Keratinocyte (primary cell): ENCODE measurements at places on chromosomes 13 and 19. TPM values are rescaled to one million over a fixed set of nuclear protein-coding genes. Genes with fewer than 3 reads are reported as not detected.

DNA sequence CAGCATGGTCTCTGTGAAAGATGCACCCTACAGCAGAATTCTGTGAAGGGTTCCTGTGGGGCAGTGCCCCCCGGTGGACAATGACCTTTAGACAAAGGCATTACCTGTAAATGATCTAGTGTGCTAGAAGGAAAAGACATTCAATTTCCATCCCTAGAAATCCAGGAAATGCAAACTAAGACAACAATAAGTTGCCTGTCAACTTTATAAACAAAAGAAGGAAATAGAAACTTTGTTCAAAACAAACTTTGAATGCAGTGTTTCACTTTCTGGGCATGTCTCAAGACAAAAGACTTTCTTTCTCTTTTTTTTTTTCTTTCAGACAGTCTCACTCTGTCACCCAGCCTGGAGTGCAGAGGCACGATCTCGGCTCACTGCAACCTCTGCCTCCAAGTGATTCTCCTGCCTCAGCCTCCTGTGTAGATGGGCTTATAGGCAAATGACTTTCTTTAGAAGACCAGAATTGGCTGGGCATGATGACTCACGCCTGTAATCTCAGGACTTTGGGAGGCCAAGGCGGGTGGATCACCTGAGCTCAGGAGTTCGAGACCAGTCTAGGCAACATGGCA is 15.5 kb downstream of the TEX101 start:
- no peaks in the 10 kb centered on the region for H3K36me3 ChIP-seq
- no peaks in the 10 kb centered on the region for H3K27me3 ChIP-seq
- no peak overlapping the region for H3K4me3 ChIP-seq
- DNase-seq = no peak
- H3K4me1 ChIP-seq = peaks cover 2% of the 10 kb centered on the region
- H3K27ac ChIP-seq = peak overlapping the region; percentile 59

DNA sequence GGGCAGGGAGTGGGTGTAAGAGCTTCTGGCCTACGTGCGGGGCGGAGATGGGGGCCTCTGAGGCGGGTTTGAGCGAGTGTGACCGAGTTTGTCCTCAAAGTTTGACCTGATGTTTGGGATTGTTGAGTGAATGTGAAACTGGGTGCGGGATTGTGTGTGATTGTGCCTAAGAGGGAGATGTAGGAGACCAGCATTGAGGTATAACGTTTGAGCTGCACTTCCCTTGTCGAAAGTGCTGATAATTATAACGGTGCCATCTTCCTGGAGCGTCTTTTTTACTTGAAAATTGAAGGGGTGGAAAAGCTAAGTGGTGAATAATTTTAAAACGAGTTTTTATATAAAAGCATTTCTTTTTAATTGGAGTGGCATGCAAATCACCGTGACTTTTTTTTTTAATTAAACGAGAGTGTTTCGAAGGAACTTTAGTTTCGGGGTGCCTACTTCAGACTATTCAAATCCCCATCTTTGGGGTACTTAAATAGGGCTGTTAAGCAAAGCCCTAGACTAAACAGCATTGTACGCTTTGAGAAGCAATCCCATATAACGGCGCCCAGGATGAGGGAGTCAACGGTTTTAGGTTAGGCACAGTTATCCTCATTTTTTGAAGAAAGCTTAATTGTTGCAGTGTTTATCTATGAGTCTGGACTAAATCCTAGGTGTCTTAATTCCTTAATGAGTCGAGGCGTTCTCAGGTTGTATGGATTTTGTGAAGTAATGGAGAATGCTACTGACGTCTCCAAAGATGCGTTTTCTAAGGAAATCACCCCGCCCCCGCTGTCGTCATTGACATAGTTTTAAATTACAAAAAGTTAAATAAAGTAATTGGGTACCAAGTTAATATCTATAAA is 594 bp downstream of the ZNF146 start:
- peaks cover 12% of the 10 kb centered on the region for H3K4me1 ChIP-seq
- peaks cover 2% of the 10 kb centered on the region for H3K36me3 ChIP-seq
- no peak for DNase-seq
- no peaks in the 10 kb centered on the region for H3K27me3 ChIP-seq

DNA sequence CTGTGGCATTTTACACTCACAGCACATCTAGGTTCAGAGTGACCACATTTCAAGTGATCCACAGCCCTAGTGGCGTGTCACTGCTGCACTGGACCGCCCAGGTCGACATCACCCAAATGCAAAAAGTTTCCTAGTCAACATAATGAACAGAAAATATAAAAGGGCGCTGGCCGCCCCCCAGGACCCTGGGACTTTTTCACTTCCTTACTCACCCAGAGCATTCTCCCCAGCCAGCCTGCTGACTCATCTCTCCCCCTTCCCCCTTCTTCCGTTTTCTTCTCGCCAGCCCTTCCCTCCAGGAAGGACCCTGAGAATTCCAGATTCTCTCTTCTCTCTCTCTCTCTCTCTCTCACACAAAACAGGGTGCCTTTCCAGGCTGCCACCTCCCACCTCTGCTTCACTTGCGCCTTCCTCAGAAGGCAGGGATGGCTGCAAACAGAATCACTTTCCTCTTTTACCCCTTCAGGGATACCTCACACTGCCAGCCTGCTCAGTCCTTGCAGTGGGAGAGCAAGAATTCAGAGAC is 21.0 kb upstream of the GRWD1 start:
- H3K27me3 ChIP-seq = no peaks in the 10 kb centered on the region
- H3K36me3 ChIP-seq = no peaks in the 10 kb centered on the region
- DNase-seq = no peak
- H3K27ac ChIP-seq = no peak overlapping the region
- H3K4me3 ChIP-seq = no peak overlapping the region

DNA sequence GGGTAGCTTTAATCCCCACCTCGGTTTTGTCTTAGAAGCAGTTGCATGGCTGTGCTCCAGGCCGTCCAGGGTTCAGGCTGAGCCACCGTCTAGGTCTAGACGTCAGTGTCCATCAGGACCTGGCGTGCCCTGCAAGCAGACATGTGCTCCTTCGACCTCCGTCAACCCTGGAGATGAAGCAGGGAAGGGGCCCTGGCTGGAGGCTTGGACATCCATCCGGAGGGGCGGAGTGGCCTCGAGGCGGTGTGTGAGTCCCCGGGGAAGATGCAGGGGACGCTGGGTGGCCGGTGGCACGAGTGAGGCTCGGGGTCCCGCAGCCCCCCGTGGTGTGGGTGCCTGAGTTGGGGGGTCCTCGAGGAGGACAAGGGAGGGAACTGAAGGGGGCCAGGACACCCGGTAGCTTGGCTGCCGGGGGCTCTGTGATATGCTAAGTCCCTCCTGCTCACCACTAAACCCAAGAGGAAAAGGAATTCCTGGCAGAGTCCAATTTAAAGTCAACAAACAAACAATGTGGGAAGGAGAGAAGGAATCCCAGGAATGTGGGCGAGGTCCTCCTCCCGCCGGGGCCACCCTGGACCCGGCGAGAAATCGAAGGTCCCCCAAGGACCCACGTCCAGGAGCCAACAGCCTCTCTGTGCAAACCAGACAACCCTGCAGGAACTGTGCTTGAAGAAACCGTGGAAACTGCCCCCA is 14.9 kb upstream of the PTBP1 start:
- no peaks in the 10 kb centered on the region for H3K27me3 ChIP-seq
- H3K36me3 ChIP-seq = no peaks in the 10 kb centered on the region
- H3K4me1 ChIP-seq = peaks cover 22% of the 10 kb centered on the region
- DNase-seq = no peak
- peak overlapping the region; percentile 66 for H3K27ac ChIP-seq

GRCh38 chr19:19500975-19501644 is 14.2 kb downstream of the TSSK6 start:
- no peak overlapping the region for H3K27ac ChIP-seq
- no peaks in the 10 kb centered on the region for H3K27me3 ChIP-seq
- no peak for DNase-seq
- no peaks in the 10 kb centered on the region for H3K4me1 ChIP-seq
- no peak overlapping the region for H3K4me3 ChIP-seq
- H3K36me3 ChIP-seq = peaks cover 41% of the 10 kb centered on the region

DNA sequence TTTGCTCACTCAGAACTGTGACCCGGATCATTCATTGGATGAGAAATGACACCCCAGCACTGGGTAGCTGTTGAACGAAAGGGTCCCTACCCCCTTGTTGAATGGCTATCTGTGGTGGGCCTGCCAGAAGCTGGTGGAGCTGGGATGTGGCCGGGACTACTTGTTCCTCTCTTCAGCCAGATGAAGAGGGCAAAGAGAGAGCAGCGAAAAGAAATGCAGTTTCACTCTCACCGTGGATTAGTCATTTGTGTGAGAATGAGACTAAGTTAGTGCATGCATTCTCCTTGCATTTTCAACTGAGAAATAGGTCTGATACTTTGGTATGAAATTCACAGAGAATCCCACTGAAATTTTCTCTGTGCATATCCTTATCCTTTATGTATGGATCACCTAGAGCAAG is 553.1 kb downstream of the IRS2 start:
- H3K4me1 ChIP-seq = peaks cover 16% of the 10 kb centered on the region
- H3K4me3 ChIP-seq = no peak overlapping the region
- DNase-seq = no peak

- no peaks in the 10 kb centered on the region for H3K36me3 ChIP-seq
- DNase-seq = no peak
- H3K4me3 ChIP-seq = no peak overlapping the region
- H3K27me3 ChIP-seq = peaks cover 2% of the 10 kb centered on the region
- no peak overlapping the region for H3K27ac ChIP-seq
- peaks cover 7% of the 10 kb centered on the region for H3K4me1 ChIP-seq
Observed at GRCh38 chr13:97878431-97879375, 74.8 kb upstream of the IPO5 start.

DNA sequence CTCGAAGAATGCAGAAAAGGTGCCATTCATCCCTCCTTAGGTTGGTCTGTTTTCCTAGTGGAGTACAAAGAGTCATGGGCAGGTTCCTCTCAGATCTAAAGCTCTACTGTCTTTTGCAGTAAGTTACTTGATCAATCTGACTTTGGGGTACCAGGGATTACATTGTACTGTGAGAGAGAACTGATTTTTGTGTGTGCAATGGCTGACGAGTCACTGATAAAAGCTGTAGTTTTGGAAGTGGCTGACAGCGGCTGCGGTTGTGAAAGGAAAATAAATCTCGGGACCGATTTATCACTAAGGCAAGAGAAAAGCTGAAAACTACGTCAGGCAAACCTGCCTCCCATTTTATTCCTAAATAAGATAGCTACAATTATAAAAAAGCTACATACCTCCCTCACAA is 26.9 kb downstream of the UTP14C start:
- no peaks in the 10 kb centered on the region for H3K27me3 ChIP-seq
- no peaks in the 10 kb centered on the region for H3K4me1 ChIP-seq
- no peak for DNase-seq
- H3K4me3 ChIP-seq = no peak overlapping the region

DNA sequence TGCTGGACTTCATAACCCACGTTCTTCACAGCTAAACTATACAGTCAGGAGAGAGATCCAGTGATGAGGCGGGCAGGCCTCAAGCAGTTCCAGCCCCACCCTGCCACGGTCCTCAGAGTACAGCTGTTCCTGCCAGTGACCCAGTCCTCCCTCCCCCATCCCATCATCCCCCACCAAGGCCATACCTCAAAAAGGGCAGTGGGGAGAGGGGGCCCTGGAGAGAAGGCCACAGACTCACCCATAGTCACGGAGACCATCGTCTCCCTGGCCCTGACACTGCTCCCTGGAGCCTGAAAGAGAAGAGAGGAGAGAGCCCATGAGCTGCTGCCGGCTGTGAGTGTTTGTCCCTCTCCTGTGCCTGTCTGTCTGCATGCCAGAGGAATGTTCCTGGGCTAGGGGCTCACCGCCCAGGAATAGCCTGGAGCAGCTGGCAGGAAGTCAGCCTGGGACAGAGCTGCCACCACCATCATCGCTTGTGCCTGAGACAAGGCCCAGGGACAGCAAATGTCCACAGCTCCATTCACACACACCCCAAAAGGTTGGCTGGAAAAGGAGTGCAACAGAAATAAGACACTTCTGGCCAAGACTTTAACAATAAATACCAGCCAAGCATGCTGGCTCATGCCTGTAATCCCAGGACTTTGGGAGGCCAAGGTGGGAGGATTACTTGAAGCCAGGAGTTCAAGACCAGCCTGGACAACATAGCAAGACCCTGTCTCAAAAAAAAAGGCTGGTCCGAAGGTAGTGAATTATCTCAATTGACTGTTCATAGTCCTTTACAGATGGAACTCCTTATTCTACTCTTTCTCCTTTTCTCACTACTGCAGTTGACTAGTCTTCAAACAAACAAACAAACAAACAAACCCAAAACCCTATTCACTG is 6.4 kb downstream of the C19orf47 start:
- peak overlapping the region; percentile 36 for H3K27ac ChIP-seq
- peaks cover 8% of the 10 kb centered on the region for H3K4me1 ChIP-seq

DNA sequence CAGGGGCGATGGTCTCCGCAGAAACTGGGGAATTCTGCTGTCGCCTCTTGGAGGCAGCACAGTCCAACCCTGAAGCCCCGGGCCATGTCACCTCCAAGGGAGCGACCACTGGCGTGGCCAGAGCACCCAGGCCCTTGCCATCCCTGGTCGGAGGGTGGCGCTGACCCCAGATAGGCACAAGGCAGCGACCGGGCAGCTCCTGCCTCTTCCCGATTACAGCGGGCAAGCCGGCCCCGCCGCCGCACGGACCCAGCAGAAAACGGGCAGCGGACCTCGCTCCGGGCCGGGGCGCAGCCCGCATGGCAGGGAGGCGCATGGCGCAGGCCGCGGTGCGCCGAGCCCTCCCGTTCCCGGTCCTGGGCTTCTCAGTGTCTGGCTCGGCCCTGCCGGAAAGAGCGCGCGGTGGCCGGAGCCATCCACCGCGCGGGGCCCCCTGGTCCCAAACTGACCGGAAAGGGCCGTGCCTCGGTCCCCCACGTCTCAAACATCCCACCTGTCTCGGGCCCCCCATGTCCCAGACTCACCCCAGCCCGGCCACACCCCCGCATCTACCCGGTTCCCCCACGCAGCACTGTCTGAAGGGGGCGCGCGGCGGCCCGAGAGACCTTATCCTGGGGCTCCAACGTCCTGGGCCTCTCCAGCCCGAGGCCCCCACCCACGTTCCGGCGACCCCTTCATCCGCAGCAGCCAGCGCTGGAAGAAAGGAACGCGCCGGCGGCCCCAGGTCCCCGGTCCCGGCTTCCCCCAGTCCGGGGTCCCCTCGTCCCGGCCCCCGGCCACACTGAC is 727 bp downstream of the CERS1 start:
- no peak overlapping the region for H3K4me3 ChIP-seq
- peaks cover 3% of the 10 kb centered on the region for H3K36me3 ChIP-seq
- H3K27me3 ChIP-seq = peaks cover 35% of the 10 kb centered on the region
- no peaks in the 10 kb centered on the region for H3K4me1 ChIP-seq
- no peak for DNase-seq
- no peak overlapping the region for H3K27ac ChIP-seq

GRCh38 chr19:17873786-17874757 is 2.3 kb downstream of the SLC5A5 start:
- DNase-seq = no peak
- H3K4me3 ChIP-seq = peak overlapping the region; percentile 34
- H3K4me1 ChIP-seq = no peaks in the 10 kb centered on the region

TUBA3C gene
- polyA plus RNA-seq = not detected in 3 replicates

ZNF546 gene
- 0.31 to 0.85 TPM (median 0.52 TPM) in 3 replicates for polyA plus RNA-seq

KANK3 gene
- polyA plus RNA-seq = 0.15 to 0.27 TPM (median 0.16 TPM) in 3 replicates

ATXN8OS gene
- polyA plus RNA-seq = not detected in 3 replicates

CNFN gene
- 3.0 to 10.2 TPM (median 5.1 TPM) in 3 replicates for polyA plus RNA-seq

LILRB2 gene
- polyA plus RNA-seq = not detected in 3 replicates

FXYD1 gene
- 0.14 to 0.23 TPM (median 0.19 TPM) in 3 replicates for polyA plus RNA-seq

CCNA1 gene
- polyA plus RNA-seq = 0.60 to 1.1 TPM (median 0.80 TPM) in 3 replicates

SOHLH2 gene
- not detected in 3 replicates for polyA plus RNA-seq

ZNF576 gene
- polyA plus RNA-seq = 6.4 to 10.6 TPM (median 8.3 TPM) in 3 replicates

C19orf67 gene
- not detected in 3 replicates for polyA plus RNA-seq
